ENCODE measurements at places on chromosomes 11 and 22.

DNA sequence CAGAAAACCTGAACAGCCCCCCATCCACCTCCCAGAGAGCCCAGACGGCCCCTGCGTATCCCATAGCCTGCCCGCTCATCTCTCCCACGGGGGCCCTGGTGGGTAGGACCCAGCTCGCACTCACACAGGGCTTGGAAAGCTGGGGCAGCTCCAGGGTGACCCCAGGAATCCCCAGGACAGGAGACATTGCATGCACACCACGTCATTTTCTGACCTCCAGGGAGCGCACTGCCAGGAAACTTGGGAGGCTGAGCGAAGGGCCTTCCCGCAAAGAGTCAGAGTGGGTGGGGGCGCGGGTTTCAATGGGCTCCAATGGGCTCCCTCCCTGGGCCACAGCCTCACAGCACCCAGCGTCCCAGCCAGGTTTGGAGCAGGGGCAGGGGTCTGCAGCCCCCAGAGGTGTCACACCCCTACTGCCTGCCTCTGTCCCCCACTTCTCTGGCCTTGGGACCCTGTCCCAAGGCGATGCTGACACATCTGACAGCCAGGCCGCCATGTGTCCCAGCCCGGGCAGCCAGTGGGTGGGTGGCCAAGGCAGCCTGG lies 8.2 kb upstream of the SYT8 start:
- peak; percentile 77 for DNase-seq

GRCh38 chr11:121777056-121777455 lies 324.3 kb upstream of the SORL1-AS1 start:
- peak; percentile 41 for DNase-seq

- no peak for DNase-seq
These were observed 11.6 kb downstream of the LRRC32 start for GRCh38 chr11:76658651-76659650.

- DNase-seq, result no peak
These were observed 806 bp downstream of the COA4 start for GRCh38 chr11:73875840-73876239.

DNA sequence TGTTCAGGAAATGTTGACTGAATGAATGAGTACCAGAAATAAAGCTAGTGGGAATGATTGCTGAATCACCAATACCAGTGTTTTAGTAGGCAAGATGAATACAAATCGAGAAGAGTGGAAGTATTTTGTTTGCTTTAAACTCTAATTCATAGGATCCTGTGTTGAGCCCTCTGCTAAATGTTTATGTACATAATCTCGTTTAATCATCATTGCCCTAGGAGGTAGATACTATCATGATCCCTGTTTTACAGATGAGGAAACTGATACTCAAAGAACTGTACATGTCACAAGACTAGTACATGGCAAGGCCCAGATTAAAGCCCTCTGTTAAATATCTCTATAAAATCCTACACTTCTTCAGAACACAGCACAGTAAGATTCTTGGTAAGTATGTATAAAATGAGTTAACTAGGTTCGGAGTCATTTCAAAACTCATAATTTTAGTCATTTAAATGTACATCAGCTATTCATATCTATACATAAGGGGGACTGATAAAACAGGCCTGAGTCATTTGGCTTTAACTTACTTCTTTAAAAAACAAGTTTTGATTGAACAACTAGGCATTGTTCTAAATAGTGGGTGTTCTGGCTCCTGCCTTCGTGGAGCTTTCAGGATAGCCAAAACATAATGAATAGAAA lies 97.1 kb downstream of the EXT2 start:
- no peak for DNase-seq

- DNase-seq, result peak; percentile 25
These were observed 117.9 kb downstream of the ATG16L2 start for GRCh38 chr11:72932132-72932570.

- no peak for DNase-seq
These were observed 19.9 kb upstream of the TEF start for GRCh38 chr22:41361716-41362310.

GRCh38 chr11:94650756-94651155 lies 83.6 kb downstream of the PIWIL4 start:
- DNase-seq, result peak; percentile 92

- DNase-seq, result no peak
These were observed 78.7 kb upstream of the C11orf87 start for GRCh38 chr11:109343242-109343641.

DNA sequence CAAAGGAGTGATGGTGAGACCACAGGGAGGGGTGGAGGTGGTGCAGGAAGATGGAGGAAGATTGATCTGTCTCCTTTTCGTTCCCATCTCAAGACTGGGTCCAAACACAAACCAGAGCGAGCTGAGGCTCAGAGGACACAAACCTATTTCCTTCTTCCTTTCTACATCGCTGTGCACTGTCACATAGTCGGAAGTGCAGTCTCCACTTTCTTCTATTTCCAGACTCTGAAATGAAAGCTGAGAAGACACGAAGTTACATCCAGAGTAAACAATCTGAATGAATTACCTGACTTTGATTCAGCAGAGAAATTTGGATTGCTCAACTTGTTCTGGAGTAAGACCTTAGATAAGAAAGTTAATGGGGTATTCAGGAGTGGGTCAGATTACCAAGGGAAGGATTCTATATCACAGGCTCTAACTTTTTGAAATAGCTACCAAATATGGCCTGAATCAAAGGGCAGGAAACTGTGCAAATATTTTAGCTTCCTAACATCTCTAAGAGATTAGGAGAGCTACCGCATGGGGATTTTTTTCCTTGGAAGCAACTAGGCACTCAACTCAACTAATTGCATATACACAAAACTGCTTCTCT lies 14.4 kb downstream of the OVCH2 start:
- DNase-seq, result peak; percentile 41

DNA sequence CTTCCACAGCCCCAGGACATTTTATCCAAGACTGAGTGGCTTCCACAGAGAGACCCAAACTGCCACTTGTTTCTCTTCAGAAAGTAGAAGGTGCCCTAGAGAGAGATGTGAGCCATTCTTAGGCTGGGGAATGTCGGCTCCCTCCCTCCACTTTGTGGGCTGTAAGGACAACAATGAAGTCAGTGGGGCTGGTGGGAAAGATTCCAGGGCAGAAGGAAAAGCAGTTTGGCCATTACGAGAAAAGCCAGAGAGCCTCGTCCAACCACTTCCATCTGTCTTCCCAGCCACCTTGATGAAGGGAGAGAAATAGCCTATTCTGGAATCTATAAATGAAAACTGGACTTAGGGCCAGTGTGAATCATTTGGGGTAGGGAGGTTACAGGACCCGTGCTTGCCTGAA lies 382.5 kb downstream of the NXPE2 start:
- no peak for DNase-seq

DNA sequence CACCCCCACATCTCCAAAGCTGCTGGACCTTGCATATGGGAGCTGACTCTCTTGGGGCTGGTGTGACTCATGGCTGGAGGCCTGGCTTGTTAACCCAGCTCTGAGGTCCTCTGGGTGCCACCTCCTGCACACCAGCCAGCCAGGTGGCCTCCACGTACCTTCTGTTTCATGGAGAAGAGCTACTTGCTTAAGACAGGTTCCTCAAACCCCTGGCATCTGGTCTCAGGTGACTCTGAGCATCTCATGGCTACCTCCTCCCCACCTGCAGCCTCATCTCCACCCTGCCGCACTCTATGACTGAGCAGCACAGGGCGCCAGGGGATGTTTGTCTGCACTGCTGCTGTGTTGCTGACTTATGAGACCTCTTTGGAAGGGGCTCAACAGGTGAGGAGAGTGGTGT lies 55.7 kb downstream of the BCR start:
- no peak for DNase-seq
